ENCODE measurements at places on chromosomes 13 and 19. TPM values are rescaled to one million over a fixed set of nuclear protein-coding genes. Genes with fewer than 3 reads are reported as not detected.

GPI gene
- 125 TPM for total RNA-seq

FFAR1 gene
- total RNA-seq: 0.48 TPM

FAM216B gene
- 1.2 TPM for total RNA-seq

ARHGAP35 gene
- total RNA-seq: 26.5 TPM

CDX2 gene
- 0.24 TPM for total RNA-seq

TLE2 gene
- total RNA-seq: 12.3 TPM

NKG7 gene
- total RNA-seq: not detected

ZSCAN1 gene
- total RNA-seq: 0.24 TPM

MAP4K1 gene
- total RNA-seq: 0.96 TPM

PCDH17 gene
- 1.7 TPM for total RNA-seq

NCAN gene
- total RNA-seq: 0.72 TPM

KLK11 gene
- total RNA-seq: 3.9 TPM

CCL25 gene
- not detected for total RNA-seq

DNA sequence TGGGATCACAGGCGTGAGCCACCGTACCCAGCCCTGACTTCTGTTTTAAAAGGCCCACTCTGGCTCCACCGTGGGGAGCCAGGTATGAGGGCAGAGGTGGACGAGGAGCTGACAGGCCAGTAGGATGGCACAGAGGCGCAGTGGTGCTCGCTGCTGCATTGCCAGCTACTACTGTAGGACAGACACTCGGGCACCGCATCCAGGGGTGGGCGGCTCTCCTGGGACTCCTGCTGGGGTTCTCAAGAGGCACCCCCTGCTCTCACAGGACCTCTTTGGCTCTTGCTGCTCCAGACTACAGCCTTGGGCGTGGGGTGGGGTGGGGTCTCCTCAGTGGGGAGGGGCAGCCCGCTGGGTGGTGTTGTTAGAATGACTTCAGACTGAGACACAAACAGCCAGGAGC lies 53.4 kb downstream of the LATS2 start:
- no peak for DNase-seq

GRCh38 chr13:25375727-25376358 lies 4.1 kb downstream of the ATP8A2 start:
- peak; percentile 11 for DNase-seq

GRCh38 chr13:28035146-28035782 lies 46.8 kb upstream of the URAD start:
- no peak for DNase-seq

- DNase-seq: no peak
Observed at GRCh38 chr19:46239193-46240024, 9.9 kb downstream of the IGFL1 start.

DNA sequence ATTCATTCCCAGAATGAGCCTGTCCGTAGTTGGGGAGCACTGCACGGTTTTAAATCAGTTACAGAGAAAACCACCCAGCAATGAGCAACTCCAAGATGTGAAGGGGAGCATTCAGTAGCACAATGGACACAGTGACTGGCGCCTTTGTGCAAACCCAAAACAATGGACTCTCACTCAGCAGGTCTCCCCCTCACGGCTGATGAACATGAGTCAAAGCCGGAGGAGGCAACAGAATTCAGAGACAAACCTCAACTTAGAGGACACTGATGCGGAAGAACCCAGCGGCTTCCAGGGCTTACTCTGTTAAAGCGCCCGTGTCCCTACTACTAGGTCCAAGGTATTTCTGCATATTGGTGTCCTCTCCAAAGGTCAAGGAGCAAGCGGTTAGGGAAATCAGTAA lies 17.7 kb downstream of the PLEKHF1 start:
- no peak for DNase-seq

- no peak for DNase-seq
Observed at GRCh38 chr13:80050252-80050651, 290.7 kb downstream of the SPRY2 start.

DNA sequence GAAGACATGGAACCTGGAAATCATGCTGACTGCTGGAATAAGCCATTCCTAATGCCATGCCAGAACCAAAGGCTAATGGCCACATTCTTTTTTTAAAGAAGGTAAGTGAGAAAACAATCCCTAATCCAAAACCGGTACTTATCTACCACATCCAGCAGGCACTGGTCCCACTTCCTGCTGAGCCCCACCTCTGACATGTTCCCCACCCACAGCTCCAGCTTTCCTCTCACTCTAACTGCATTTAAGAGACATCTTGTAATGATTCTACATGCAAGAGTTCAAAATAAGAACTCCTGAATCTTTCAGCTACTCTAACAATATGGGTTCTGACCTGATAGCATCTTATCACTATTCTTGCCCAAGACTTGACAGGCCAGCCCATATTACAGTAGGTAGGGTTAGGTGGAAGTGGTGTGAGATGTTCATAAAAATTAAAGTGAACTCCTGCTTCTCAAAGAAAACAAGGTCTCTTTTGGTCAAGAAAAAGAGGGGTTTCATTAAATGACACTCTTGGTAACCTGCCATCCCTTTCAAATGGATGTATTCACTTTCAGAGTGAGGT lies 41.9 kb downstream of the N4BP2L2 start:
- DNase-seq: no peak

DNA sequence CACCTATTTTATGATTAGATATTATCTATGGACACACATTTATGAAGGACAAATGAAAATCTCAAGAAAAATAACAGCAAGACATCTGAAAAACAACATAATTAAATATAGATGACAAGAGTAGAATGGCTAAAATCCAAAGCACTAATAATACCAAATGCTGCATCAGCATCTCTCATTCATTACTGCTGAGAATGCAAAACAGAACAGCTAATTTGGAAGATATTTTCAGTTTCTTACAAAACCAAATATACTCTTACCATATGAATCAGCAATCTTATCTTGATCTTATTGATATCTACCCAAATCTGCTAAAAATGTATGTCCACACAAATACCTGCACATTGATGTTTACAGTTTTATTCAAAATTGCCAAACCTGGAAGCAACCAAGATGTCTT lies 829.1 kb upstream of the MIR17HG start:
- no peak for DNase-seq

- no peak for DNase-seq
Observed at GRCh38 chr13:27425158-27425917, 919 bp downstream of the GTF3A start.

- no peak for DNase-seq
Observed at GRCh38 chr13:27562457-27562856, 57.9 kb downstream of the LNX2 start.

DNA sequence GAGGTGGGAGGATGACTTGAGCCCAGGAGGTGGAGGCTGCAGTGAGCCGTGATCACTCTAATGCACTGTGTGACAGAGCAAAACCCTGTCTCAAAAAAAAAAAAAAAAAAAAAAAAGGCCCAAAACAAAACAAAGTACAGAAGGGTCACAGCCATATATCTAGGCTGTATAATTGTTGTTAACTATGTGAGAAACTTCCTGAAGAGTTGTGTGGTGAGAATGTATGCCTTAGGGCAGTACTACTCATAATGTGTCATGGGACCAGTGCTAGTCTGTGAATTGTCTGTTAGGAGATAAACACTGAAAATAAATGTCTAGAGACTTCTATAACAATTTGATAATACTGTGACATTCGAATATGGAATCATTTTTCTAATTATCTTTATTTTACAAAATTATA lies 43.1 kb downstream of the PAN3 start:
- no peak for DNase-seq

- no peak for DNase-seq
Observed at GRCh38 chr19:42032431-42032830, 37.6 kb downstream of the GRIK5 start.

- no peak for DNase-seq
Observed at GRCh38 chr13:80361883-80362327, 21.0 kb upstream of the SPRY2 start.

GRCh38 chr13:102856557-102856956 lies 10.7 kb downstream of the ERCC5 start:
- DNase-seq: no peak

DNA sequence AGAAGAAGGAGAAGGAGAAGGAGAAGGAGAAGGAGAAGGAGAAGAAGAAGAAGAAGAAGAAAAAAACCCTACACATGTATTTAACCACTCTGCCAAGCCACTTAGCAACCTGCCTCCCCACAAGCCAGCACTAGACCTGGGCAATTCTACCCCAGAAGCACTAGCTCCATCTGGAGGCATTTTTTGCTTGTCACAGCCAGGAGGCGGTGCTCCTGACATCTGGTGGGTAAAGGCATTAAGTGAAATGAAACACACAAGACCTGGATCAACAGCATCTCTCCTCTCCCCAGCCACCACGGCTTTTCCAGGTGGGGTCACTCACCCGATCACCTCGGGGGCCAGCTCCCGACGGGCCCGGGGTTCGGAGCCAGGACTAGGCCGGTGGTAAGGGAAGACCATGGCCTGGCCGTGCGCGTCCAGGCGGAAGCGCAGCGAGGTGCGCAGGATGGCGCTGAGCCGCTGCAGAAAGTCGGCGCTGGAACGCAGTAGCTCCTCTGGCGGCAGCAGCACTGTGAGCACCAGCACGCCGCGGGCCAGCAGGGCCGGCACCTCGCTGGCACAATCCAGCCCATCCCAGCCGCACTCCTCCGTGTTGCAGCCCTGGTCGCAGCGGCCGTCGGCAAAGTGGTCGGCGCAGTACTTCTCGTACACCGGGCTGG lies 26.9 kb downstream of the NOTCH3 start:
- no peak for DNase-seq

GRCh38 chr19:54551293-54551692 lies 22.3 kb upstream of the LILRA2 start:
- DNase-seq: no peak

- no peak for DNase-seq
Observed at GRCh38 chr19:35099155-35099896, 16.3 kb upstream of the FXYD3 start.

DNA sequence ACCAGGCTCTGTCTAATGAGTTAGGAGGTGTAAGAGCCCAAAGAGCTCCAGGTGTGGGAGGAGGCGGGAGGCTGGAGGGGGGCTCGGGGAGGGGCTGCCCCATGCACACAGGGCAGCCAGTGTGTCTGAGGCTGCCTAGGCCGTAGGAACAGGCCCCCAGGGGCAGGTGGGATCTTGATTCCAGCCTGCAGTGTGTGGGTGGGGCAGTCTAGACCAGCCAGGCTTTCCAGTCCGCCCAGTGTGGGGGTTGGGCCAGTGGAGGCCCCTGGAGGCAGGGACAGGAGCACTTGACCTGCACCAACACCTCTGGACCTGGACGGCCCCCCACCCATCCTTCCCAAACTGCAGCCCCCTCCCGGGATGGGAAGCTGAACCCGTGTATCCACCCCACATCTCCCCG lies 5.4 kb upstream of the CAMSAP3 start:
- peak; percentile 22 for DNase-seq

- DNase-seq: peak; percentile 94
Observed at GRCh38 chr13:51729866-51730553, 74.0 kb downstream of the DHRS12 start.

- DNase-seq: no peak
Observed at GRCh38 chr19:48619692-48620585, 633 bp downstream of the SPHK2 start.

DNA sequence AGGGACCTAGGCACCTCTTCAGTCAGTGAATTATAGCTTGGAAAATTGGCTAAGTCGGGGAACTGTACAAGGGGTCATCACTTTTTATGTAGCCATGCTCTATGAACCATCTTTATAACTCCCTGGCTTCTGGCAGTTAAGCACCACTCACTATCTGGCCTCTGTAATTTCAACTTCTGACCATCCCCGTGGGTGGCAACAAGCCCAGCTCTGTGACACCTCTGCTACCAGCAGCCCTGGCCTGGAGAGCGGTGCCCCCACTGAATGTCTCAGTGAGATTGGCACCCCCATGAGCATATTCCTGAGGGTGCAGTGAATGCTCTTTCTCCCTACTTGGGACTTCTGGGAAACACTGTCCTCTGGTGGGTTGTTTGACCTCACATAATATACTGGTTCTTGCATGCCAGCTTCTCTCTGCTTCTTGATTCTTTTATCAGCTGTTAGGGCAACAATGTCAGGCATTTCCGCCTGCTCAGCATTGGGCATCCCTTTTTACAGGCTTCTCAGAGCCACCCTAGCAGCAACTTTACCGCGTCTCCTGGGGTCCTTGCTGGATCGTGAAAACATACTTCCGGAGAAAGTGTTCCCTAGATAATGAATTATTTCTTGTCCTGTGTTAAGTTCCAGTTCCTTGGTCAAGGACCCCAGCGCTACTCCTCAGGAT lies 10.4 kb downstream of the KL start:
- peak; percentile 25 for DNase-seq

DNA sequence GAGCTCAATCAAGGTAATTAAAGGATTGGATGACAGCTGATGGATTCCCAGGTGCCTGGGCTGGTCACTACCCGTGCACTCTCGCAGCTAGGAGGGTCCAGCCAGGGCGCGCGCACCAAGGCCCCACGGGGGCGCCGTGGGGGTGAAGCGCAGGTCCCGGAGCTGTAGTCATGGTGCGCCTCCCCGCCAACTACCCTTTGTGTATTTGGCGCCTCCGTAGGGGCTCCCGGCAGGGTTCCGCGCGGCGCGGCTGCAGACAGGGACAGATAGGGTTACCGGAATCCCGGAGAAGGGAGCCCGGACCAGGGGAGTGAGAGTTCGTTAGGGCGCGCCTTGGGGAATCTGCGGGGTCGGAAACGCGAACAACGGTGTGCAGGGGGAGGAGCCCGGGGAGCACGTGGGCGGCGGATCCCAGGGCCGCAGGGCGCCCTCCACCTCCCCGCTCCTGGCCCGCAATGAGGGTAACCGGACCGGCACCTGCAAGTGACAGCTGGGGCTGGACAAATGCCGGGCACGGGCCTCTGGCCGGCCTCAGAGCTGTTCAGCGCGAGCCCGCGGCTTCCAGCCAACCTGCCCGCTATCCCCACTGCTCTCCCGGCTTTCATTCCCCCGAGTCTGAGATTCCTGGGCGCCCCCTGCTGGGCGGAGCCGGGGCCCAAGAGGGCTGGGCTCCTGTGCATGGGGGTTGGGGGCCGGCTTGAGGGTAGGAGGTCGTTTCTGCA lies 3.4 kb upstream of the PRAM1 start:
- peak; percentile 75 for DNase-seq

DNA sequence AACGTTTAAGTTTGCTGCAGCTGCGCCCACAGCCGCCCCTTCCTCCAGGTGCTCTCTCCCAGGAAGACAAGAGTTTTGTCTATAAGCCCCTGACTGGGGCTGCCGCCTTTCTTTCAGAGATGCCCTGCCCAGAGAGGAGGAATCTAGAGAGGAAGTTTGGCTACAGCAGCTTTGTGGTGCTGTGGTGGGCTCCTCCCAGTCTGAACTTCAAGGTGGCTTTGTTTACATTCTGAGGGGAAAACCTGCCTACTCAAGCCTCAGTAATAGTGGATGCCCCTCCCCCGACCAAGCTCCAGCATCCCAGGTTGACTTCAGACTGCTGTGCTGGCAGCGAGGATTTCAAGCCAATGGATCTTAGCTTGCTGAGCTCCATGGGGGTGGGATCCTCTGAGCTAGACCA lies 6.4 kb upstream of the ERICH6B start:
- no peak for DNase-seq
